ENCODE measurements at places on chromosomes 7 and 10. TPM values are rescaled to one million over a fixed set of nuclear protein-coding genes. Genes with fewer than 3 reads are reported as not detected.

The LIPF gene
- total RNA-seq, result not detected

The PIP gene
- not detected for total RNA-seq

The GPNMB gene
- 3.4 TPM for total RNA-seq

The HABP2 gene
- 0.07 TPM for total RNA-seq

The PALD1 gene
- 6.8 TPM for total RNA-seq

The EPHB4 gene
- total RNA-seq, result 44.1 TPM

The FAM180A gene
- not detected for total RNA-seq

The CALHM1 gene
- total RNA-seq, result not detected

The ARHGEF35 gene
- 0.33 TPM for total RNA-seq

The CLRN3 gene
- not detected for total RNA-seq

The AZGP1 gene
- not detected for total RNA-seq

The KLF14 gene
- not detected for total RNA-seq

The PLPP4 gene
- total RNA-seq, result 0.28 TPM

The TMEM176A gene
- not detected for total RNA-seq

The LOXL4 gene
- total RNA-seq, result 1.4 TPM

The CISD1 gene
- 54.5 TPM for total RNA-seq

The FRAT1 gene
- 1.7 TPM for total RNA-seq

The CCDC3 gene
- 1.3 TPM for total RNA-seq

The NUTM2A gene
- not detected for total RNA-seq

The DOCK4 gene
- 3.2 TPM for total RNA-seq

The PRLHR gene
- not detected for total RNA-seq

The ADRA2A gene
- 0.14 TPM for total RNA-seq

The FAM13C gene
- total RNA-seq, result 0.05 TPM

The NKX6-2 gene
- 0.46 TPM for total RNA-seq
